ENCODE measurements at places on chromosomes 7 and 10. TPM values are rescaled to one million over a fixed set of nuclear protein-coding genes. Genes with fewer than 3 reads are reported as not detected.

NPSR1 gene
- not detected for total RNA-seq

EBF3 gene
- total RNA-seq = not detected

OR2A7 gene
- not detected for total RNA-seq

FAM131B gene
- total RNA-seq = 0.41 TPM

SLC13A1 gene
- total RNA-seq = 0.09 TPM

CALML3 gene
- total RNA-seq = not detected

GPR85 gene
- 7.1 TPM for total RNA-seq

DNAJC12 gene
- 0.88 TPM for total RNA-seq

GJD4 gene
- total RNA-seq = not detected

MOGAT3 gene
- total RNA-seq = not detected

SMARCD3 gene
- total RNA-seq = 20.9 TPM

GRM3 gene
- total RNA-seq = not detected

TMEM229A gene
- not detected for total RNA-seq

PLCE1 gene
- 8.1 TPM for total RNA-seq

LHFPL3 gene
- total RNA-seq = not detected

MALRD1 gene
- not detected for total RNA-seq

TMEM176A gene
- total RNA-seq = not detected

MYO3A gene
- total RNA-seq = not detected

RBP4 gene
- 19.3 TPM for total RNA-seq

PAPOLB gene
- not detected for total RNA-seq

CALML5 gene
- not detected for total RNA-seq

FRMD4A gene
- 4.6 TPM for total RNA-seq

TRIM50 gene
- total RNA-seq = not detected

EPHA1 gene
- total RNA-seq = not detected

NCAPG2 gene
- total RNA-seq = 54.5 TPM

HMX2 gene
- total RNA-seq = 0.61 TPM

PTF1A gene
- total RNA-seq = not detected

CROT gene
- total RNA-seq = 13.4 TPM

CCL24 gene
- 0.45 TPM for total RNA-seq

RBM20 gene
- total RNA-seq = 17.0 TPM

EN2 gene
- not detected for total RNA-seq

LRRTM3 gene
- total RNA-seq = not detected

OPN4 gene
- total RNA-seq = not detected

All from SJSA1 (cell line).